ENCODE measurements at places on chromosomes 3 and 15.

- DNase-seq: no peak
Measured at GRCh38 chr3:171614318-171614921, 154.2 kb upstream of the TNIK start.

- no peak for DNase-seq
Measured at GRCh38 chr3:163335429-163335828, 1742.9 kb downstream of the SI start.

DNA sequence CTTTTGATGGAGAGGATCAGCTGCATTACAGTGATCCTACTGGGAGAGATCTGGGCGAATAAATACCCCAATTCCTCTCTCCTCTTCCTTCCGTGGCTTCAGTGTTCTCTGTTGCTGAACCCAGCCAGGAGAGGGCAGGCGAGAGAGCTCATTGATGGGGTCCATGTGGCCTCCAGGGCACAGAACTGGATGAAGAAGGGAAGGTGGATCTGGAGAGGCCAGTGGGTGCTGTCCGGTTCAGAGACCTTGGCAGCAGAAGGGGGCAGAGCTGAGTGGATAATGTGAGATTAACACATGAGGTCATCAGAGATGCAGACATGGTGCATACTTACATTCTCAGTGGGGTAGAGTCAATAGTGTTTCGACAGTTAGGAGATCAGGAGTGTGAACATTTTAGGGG lies 193.6 kb downstream of the CLSTN2 start:
- no peak for DNase-seq

DNA sequence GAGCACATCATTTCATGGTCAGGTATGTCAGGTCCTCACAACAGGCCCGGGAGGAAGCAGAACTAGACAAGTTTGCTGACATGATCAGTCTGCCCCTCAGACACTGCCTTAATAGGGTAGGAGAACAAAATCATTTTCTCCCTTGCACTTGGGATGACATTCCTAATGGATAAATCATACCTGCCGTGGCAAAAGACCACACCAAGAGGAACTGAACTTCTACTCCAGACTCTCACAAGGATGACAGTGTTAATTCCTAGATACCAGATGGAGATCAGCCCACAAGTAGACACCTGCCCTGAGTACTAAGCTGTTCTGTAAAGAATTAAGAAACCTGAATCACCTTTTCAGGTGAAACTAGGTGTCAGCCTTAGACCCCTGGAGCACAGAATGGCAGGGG lies 19.5 kb downstream of the SIAH2 start:
- DNase-seq: no peak

- DNase-seq: no peak
Measured at GRCh38 chr15:59260090-59260489, 53.4 kb downstream of the LDHAL6B start.

DNA sequence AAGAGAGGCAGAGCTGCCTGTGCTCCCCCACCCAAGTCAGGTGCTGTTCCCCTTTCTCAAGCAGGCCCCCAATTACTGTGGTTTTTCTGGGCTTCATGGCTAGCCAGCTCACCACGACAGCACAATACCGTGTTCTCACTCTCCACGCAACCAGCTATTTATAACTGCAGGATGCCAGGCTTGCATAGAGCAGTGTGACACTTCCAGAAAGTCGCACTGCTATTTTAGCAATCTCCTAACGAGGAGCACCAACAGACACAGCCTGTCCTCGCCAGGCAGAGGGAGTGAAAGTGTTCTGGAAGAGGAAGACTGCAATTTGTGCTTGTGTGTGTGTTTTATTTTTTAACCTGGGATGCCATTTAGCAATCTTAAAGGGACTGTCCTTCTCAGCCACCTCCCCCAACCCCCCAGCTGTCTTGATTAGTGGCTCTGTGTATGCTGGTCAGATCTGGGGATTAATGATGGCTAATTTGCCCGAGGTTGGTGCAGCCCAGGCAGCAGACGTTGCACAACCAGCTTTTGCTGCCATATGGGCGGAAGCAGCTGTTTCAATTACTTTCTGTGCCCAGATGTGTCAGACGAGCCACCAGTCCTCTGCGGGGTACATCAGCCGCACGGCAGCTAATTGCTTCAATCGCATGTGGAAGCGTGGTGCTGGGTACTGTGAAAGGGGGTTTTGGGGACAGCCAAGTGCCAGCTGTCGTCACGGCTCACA lies 268.0 kb upstream of the ARRDC4 start:
- no peak for DNase-seq

DNA sequence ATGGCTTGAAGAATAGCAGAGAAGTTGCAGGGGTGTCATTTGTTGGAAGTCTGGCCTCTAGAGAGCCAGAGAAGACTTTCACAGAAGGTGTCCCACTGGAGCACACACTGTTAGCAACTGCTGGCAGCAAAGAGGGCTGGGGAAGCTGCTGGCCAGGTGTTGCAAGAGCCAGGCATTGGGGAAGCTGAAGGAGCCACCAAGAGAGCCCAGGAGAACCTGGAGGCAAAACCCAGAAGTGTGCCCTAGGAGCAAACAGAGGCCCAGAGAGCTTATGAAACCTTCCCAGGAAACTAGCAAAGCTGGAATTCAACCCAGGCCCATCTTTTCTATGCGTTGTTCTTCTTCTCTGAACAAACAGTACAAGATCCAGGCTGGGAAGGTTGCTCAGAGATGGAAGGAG lies 132.7 kb upstream of the TRIM42 start:
- no peak for DNase-seq

DNA sequence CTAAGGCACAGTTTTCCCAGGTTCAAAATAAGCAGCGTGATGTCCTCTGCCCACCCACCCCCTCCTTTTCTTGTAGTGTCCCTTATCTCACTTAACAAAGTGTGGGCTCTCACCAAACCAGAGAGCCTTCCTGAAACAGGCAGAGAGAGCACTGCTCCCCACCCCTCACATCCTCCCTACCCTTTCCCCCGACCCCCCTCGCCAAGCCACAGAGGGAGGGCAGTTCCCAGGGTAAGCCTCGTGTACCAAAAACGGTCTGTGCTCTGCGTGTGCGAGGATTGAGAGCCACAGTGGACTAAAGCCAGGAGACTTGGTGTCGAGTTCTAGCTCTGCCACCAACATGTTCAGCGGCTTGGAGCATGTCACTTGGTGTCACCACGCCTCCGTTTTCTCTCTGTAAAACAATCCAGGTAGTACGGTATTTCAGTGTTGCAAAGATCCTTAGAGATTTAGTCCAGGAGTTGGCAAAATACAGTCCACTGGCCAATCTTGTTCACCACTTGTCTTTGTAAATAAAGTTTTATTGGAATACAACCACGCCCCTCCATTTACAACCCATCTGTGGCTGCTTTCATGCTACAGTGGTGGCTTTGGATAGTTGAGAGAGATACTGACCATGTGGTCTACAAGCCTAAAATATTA lies 249.9 kb downstream of the OPA1 start:
- DNase-seq: no peak

DNA sequence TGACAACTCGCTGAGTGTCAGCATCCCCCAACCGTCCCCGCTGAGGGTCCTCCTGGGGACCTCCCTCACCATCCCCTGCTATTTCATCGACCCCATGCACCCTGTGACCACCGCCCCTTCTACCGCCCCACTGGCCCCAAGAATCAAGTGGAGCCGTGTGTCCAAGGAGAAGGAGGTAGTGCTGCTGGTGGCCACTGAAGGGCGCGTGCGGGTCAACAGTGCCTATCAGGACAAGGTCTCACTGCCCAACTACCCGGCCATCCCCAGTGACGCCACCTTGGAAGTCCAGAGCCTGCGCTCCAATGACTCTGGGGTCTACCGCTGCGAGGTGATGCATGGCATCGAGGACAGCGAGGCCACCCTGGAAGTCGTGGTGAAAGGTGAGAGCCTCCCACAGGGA lies 35.4 kb downstream of the ACAN start:
- no peak for DNase-seq

DNA sequence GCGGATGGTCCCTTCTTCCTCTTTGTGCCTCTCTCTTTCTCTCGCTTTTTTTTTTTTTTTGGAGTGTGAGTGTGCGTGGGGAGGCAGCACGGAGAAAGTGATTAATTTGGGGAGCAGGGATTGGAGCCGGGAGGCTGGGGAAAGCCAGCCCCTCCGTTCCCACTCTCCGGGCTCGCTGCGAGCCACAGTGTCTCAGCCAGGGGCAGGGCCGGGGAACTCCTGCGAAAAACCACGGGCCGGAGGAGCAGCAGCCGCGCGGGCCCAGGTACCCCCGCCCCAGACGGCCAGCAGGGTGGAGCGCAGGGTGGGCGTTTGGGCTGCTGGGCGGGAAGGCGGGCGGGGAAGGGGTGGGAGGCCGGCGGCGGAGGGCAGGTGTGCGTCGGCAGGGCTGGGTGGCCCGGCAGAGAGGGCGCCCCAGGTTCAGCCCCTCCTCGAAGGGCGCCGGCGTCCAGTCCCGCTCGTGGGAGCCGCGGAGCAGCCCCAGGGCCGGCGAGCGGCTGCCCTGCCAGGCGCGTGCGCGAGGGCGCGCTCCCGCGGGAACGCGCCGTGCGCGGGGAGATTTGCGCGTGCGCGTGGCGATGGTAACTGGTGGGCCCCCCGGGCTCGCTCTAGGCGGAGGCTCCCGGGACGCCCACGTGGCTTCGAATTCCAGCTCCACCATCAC lies 1.4 kb downstream of the CHL1 start:
- no peak for DNase-seq

- DNase-seq: no peak
Measured at GRCh38 chr15:88701561-88702095, 62.8 kb downstream of the ISG20 start.

GRCh38 chr3:140270329-140270728 lies 335.3 kb downstream of the CLSTN2 start:
- no peak for DNase-seq

GRCh38 chr15:63243776-63244175 lies 33.6 kb upstream of the APH1B start:
- no peak for DNase-seq

GRCh38 chr3:59327376-59327808 lies 277.6 kb upstream of the CFAP20DC start:
- DNase-seq: no peak

- no peak for DNase-seq
Measured at GRCh38 chr3:158781191-158781590, 20.7 kb upstream of the MFSD1 start.

DNA sequence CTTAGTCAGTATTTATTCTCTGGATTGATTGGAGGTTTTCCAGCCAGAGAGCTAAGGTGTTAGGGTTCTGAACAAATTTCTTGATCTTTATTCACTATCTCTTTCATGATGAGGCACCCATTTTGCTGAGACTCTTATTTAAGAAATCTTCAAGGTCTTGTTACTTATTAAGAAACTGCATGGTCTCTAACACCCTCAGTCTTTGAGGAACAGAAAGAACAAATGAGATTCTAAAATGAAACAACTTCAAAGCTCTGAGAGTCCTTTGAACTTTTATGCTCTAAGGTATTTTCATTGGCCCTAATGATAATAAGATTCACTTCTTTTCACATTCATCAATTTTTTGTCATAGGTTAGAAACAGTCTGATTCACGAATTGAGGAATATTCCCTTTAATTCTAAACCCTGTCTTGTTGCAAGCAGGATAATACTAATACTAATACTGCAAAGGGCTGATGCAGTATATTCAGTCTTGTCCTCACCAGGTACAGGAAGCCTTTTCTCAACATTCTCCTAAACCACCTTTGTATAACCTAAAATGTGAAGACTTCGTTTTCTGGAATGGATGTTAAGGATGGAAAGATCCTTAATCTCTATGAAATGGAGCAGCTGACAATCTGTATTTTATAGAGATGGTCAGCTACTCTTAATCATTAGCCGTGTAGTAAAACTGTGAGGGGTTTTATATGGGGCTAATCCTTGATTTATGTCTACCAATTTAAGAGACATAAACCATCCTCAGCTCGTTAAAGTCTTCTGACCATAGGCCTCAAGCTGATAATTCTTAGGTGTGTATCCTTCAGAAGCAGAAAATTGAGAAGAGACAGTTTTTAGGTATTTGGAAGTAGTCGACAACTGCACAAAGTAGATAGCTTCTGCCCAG lies 198.3 kb downstream of the OTOL1 start:
- no peak for DNase-seq

DNA sequence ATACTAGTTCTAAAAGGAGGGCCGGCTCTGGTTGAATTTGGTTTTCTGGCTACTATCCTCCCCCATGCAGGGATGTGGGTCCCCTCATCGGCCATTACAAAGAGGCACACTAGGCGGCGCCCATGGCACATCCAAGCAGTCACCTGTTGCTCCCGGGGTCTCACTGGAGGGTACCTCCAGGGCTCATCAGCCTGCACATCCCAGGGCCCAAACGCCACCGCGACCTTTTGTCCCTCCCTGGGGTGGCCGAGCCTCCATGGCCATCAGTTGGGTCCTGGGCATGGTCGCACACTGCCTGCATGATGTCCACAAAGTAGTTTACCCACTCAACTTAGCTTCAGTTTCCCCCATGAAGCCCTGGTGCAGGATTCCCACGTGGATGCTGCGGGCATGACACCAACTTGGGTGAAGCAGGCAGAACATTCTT lies 28.3 kb downstream of the IDH3A start:
- DNase-seq: peak; percentile 19

- no peak for DNase-seq
Measured at GRCh38 chr15:31130576-31131237, 29.2 kb upstream of the TRPM1 start.

GRCh38 chr3:109731639-109732473 lies 394.5 kb upstream of the DPPA4 start:
- peak; percentile 36 for DNase-seq

- DNase-seq: no peak
Measured at GRCh38 chr3:142495103-142495502, 47.3 kb upstream of the XRN1 start.

DNA sequence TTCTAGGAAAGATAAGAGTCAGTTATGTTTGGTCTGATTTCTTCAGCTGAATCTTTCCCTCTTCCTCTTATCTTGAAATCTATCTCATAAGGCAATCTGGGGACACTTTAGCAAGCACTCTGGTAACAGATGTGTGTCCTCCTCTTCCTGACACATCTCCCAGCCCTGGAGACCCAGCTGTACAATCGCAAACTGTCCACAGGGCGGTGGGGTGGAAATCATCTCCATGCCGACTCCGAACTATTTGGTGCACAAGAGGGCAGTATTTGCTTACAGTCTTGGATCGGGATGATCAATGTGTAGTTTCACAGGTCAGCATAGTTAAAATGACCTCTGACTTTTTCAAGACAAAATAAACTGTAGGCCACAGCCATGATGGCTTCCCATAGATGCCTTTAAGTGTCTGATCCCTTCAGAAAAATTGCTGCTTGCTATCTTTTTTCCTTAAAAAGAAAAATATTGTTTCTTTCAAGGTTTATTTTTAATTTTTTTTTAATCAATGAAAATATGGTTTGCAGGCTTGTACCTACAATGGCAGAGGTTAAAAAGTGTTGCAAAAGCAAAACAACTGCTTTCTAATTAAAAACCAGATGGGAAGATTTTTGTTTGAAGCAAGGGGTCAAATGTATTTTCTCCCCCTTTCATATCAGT lies 17.7 kb downstream of the EEFSEC start:
- no peak for DNase-seq

GRCh38 chr3:112687211-112687610 lies 46.3 kb upstream of the CCDC80 start:
- DNase-seq: no peak

GRCh38 chr3:156334841-156335545 lies 214.6 kb downstream of the KCNAB1 start:
- DNase-seq: no peak

GRCh38 chr3:109702252-109702651 lies 364.9 kb upstream of the DPPA4 start:
- DNase-seq: no peak
